ENCODE measurements at places on chromosomes 5 and 9.

GRCh38 chr9:22033012-22033630, 24.0 kb upstream of the CDKN2B start:
- DNase-seq, result no peak

DNA sequence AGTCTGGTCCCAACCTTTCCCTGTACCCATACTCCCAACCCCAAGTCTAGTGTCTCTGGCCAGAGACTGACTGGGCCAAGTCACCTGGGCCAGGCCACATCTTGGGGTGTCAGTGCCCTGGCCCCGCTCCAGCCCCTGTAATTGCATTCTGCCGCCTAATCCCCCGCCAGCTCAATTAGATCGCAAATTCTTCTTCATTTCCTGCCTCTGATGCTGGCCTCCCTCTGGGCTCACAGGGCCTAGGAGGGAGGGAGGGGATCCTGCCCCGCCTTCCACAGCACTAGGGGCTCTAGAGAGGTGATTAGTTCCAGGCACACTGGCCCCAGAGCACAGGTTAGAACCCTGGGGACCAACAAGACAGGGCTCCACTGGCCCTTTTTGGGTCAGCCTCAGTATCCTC, 5.5 kb downstream of the CXXC5 start:
- DNase-seq, result no peak

- DNase-seq, result no peak
Observed at GRCh38 chr5:110103081-110103480, 413.4 kb downstream of the MAN2A1 start.

DNA sequence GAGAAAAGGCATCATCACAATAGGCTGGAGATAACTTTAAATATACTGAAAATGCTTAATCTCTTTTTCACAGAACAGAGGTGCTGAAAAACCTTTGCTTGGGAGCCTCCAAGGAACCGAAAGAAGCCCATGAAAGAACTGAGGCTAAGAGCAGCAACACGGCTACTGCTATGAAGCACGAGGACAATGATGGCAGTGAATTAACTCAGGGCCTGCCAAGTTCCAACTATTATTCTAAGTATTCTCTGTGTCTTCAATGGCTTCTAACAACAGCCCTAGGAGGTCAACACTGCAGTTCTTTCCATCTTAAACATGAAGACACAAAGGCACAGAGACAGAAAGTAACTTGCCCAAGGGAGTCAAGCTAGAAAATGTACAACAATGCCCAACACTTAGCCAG, 293.0 kb upstream of the DAP start:
- DNase-seq, result no peak

DNA sequence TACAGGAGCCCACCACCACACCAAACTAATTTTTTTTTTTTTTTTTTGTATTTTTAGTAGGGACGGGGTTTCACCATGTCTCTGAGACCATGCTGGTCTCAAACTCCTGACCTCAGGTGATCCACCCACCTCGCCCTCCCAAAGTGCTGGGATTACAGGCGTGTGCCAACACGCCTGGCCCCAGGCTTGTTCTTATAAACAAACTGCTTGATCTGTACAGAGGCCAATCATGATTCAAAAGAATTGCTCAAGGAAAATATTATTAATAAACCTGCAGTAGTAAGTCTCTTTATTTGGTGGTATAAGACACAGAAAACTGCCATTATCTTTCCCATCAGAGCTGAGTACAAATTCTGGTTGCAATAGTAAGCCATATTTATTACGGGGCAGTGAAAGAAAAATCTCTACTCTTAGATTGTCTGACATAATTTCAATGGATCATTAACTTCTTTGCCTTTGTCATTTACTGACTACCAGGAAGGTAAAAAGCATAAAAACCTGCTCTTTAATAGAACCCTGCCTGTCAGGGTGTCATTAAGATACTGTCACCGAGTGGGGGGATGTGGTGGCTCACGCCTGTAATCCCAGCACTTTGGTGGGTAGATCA, 33.3 kb downstream of the RASEF start:
- DNase-seq, result no peak

DNA sequence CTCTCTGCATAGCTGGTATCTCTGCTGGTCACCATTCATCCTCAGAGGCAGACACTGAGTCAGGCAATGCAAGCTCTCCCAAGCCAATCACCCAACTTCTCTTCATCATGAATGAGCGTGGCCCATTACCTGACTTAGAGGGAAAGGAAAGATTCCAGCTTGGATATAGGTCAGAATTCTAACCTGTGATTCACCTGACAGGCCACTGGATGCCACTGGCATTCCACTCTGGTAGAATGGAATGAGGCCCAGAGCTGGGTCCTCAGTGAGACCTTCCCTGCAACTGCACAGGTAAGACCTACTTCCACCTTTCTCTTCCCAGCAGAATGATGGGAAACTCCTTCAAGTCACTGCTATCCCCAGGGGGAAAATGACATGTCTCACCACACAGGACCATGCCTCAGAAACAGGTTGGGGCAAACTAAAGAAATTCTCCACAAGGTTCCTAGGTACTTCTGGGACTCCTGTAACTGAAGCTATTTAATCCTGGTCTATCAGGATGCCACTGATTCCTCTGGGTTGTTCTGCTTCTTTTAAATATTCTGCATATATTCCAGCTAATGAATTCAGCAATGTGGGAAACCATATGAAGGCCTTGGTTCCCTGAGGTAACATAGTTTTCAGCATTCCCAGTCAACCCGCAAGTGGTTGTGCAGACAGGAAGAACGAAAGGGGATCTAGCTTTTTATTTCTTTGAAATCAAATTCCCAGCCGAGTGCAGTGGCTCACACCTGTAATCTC, 62.0 kb downstream of the SUSD1 start:
- no peak for DNase-seq

GRCh38 chr9:129812385-129812784, 9.4 kb downstream of the TOR1B start:
- DNase-seq, result no peak

- peak; percentile 51 for DNase-seq
Observed at GRCh38 chr5:151051066-151051930, 29.5 kb downstream of the TNIP1 start.

DNA sequence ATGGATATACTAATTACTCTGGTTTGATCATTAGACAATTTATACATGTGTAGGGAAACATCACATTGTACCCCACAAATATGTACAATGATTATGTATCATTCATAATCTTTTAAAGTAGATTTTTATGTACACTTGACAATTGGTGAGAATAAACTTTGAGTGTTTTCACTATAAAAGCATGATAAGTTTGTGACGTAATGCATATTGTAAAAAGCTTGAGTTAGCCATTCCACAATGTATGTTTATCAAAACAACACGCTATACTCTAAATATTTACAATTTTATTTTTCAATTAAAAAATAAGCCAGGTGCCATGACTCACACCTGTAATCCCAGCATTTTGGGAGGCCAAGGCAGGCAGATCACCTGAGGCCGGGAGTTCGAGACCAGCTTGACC, 360.1 kb upstream of the ITGA1 start:
- DNase-seq, result no peak

GRCh38 chr5:124459984-124460383, 286.5 kb downstream of the ZNF608 start:
- no peak for DNase-seq

DNA sequence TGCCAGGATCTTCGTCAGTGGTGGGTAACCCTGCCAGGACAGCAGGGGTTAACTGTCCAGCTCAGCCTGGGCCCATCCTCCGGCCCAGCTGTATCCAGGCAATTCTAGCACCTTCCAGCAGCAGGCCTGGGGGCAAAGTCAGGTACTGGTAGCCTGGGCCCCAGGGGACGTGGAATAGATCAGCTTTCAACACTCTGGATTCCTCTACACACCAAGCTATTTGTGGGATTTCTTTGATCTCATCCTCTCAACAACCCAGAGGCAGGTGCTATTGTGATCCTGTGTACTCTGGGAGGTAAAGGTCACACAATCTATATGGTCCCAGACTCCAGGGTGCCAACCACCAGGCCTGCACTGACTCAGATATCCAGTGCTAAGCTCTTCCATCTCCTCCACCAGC, 8.7 kb upstream of the SPOUT1 start:
- DNase-seq, result no peak

- no peak for DNase-seq
Observed at GRCh38 chr5:135263022-135263668, 135.9 kb downstream of the MACROH2A1 start.

All from stimulated activated CD8-positive, alpha-beta memory T cell treated with anti-CD3 and anti-CD28 coated beads, Interleukin-15, amount 100 ng/mL, for 1 hour (primary cell).